Cortex of kidney (tissue), 1 donor: ENCODE measurements at places on chromosomes 3 and 15.

DNA sequence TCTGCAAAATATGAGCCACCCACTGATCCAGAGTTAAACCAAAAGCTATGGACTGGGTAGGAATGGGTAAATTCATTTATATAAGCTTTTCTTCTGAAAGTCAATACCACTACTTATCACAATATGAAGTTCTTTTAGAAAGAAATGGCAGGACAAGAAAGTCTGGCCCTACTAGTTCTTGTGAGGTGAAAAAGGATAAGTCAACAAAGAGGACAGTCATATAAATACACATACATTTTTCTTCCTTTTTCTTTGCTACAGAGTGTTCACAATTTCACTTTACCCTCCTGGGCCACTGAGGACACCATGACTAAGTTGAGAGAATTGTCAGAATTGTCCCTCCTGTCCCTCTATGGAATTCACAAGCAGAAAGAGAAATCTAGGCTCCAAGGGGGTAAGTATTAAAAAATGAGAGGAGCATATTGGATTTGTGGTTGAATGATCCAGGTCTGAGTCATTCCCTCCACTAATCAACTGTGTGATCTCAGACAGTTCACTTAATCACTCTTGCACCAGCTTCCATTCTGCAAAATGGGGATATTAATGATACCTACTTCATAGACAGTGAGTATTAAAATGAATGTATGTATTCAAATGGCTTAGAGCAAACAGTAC is 27.6 kb downstream of the ACP3 start:
- no peak for DNase-seq

DNA sequence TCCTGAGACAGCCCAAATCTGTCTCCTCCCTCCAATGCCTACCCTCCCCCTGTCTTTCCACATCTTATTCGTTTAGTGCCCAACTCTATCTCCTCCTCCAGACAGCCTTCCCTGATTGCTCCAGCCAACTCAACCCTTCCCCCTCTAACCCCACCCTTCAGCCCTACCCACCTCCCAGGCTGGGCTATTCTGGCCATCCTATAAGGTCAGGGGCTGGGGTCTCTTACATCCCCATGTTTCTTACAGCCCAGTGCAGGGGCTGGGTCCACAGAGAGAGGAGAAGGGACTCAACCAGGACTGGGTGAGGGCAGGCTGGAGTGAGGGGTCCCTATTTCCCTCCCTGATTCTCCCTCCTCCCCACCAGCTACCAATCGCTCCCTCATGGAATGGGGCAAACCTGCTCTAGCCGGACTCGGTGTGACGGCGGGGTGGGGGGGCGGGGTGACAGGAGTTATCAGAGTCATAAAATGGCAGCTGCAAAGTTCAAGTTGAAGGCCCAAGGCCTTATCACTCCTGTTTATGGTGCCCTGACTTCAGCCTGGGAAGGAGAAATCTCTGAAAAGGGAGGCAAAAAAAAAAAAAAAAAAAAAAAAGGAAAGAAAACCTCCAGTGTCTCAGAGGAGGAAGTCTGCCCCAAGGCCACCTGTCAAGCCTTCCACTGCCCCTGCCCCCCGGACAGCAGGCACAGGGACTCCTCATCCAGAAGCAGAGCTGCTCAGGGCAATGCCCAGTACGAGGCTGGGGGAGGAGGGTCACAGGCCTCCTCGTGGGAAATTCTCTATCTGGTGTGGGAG is 2.1 kb downstream of the VIPR1 start:
- no peak for DNase-seq

- DNase-seq: no peak
These were observed 407.3 kb downstream of the NAALADL2 start for GRCh38 chr3:175266478-175266877.

DNA sequence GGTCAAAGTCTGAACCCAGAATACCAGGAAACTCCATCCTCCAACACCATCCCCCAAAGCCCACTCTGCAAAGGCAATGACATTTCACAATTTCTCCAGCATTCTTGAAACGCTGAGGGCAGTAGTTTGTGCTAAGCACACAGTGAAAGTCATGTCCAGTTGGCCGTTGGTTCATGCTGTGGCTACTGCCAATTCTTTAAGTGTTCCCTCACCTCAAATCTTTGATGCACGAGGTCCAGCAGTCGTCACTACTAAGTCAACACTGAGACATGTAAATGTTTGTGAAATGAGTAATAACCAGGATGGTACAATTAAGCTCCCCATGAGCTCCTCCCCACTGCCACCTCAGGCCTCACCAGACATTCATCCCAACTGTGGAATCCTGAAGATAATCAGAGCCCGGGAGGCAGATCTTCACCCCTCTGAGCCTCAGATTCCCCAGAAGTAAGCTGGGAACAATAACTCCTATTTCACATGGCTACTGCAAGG is 7.0 kb downstream of the SUCLG2 start:
- DNase-seq: no peak

DNA sequence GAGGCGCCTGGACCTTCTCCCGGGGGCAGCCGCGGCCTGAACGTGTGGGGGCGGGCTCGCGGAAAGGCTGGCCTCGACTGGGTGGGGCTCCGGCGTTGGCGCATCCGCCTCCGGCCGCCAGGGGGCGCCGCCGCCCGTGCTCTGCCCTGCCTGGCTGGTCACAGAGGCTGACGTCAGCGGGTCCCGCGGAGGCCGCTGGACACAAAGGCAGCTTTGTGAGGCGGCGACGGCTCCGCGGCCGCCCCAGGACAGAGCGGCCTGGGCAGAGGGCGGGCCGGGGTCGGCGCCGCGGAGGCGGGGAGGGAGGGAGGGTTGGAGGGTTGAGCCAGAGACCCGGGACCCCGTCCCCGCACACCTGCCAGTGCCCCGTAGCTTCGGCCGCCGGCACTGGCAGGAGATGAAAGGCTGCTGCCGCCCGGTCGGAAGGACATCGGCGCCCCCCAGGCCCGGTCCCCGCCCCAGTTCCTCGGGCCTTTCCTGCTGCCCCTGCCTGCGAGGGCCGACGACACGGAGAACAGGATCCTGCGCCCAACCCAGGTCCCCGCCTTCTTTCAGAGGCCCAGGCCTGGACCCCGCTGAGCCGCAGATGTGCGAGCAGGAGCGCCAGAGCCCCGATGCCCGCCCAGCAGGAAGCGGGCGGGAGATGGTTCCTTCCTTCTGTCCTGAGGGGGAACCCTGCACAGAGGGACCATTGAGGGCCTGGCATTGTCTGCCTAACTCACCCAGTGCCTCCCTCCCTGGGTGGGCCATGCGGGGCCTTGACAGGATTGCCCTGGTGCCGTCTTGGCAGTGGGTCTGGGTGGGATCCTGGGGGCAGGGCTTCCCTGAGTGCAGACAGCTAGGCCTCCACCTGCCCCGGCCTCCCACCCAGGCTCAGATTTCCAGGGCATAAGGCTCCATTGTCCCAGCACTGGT is 8.7 kb upstream of the SEMA3B start:
- DNase-seq: peak; percentile 67

DNA sequence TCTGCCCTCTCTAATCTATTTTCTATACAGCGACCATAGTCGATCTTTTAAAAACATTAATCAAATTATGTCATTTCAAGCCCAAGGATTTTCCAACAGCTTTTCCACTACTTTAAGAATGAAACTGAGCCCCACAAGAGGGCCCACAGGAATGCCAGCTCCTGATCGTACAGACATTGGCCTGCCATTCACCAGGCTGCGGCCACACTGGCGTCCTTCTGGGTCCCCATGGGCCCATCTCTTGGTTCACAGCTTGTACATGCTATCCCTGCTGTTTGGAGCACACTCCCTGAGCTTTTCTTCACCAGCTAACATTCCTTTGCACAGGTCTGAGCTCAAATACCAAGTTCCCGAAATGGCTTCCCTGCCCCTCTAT is 149.6 kb downstream of the MYLK start:
- DNase-seq: no peak

GRCh38 chr15:91208371-91208770 is 108.3 kb downstream of the SV2B start:
- no peak for DNase-seq
